ENCODE measurements at places on chromosomes 7 and 10.

GRCh38 chr10:3755440-3756359 is 29.3 kb downstream of the KLF6 start:
- no peak for DNase-seq

GRCh38 chr10:93412801-93413200 is 69.3 kb downstream of the MYOF start:
- DNase-seq, result no peak

DNA sequence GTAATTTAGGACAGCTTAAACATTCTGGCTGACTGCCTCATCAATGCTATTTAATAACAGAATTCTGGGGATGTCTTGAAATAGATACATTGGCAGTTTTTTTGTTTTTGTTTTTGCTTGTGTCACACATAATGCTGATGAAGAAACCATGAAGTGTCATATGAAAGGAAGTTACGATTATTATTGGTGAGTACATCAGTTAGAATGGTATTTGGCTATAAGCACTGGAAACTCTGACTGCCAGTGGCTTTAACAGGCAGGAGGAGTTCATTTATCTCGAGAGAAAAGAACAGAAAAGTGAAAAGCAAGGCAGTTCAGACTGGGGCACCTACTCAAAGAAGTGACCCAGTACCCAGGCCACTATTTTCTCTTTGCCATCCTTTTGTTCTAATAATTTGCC is 18.1 kb downstream of the LSM8 start:
- DNase-seq, result no peak

GRCh38 chr7:69739190-69739589 is 140.9 kb downstream of the AUTS2 start:
- DNase-seq, result no peak

DNA sequence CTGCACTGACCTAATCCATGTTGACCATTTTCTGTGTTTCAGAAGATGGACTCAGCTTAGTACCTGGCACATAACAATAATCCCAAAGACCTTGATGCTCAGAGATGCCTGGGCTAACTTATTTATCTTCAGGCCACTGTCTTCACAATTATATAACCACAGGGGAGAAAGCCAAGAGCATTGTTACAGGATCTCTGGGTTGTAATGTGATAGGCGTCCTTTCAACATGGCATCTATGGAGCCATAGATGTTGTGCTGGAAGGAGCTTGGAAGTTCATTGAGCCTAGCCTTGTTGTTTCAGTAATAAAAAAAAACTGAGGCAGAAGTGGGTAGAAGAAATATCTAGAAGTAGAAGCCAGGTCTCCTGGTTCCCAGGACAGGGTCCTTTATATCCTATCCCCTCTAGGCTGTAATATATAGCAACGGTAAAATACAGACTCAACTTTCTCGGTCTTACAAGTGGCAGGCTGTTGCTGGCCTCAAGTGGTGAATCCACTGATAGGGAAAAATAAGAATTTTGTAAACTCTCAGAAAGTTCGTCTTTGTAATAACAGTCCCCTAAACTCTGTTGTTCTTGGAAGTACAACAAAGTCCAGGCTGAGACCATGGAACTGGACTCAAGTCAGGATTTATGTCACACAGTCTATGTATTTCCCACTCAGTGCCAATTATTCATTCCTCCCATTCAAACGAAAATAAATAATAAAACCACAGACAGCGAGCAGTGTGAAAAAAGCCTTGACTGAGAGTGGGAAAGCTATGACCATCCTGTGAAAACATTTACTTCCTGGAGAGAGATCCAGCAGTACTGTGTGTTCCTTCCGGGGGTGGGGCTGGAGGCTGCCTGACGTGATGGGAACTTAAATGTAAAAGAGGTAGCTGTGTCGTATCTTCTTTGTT is 277.6 kb downstream of the REEP3 start:
- DNase-seq, result no peak

Measured in stimulated activated CD4-positive, alpha-beta T cell treated with anti-CD3 and anti-CD28 coated beads, TNF-alpha, amount 100 ng/mL, for 24 hours (primary cell).